ENCODE measurements at places on chromosomes 13 and 19. TPM values are rescaled to one million over a fixed set of nuclear protein-coding genes. Genes with fewer than 3 reads are reported as not detected.
A peak's percentile ranks its signal among the peaks of the same experiment; 100 is the strongest.

GRCh38 chr13:79246578-79246949 lies 159.5 kb downstream of the RBM26 start:
- DNase-seq, result no peak

- DNase-seq, result no peak
Observed at GRCh38 chr19:47001584-47001983, 18.1 kb upstream of the NPAS1 start.

DNA sequence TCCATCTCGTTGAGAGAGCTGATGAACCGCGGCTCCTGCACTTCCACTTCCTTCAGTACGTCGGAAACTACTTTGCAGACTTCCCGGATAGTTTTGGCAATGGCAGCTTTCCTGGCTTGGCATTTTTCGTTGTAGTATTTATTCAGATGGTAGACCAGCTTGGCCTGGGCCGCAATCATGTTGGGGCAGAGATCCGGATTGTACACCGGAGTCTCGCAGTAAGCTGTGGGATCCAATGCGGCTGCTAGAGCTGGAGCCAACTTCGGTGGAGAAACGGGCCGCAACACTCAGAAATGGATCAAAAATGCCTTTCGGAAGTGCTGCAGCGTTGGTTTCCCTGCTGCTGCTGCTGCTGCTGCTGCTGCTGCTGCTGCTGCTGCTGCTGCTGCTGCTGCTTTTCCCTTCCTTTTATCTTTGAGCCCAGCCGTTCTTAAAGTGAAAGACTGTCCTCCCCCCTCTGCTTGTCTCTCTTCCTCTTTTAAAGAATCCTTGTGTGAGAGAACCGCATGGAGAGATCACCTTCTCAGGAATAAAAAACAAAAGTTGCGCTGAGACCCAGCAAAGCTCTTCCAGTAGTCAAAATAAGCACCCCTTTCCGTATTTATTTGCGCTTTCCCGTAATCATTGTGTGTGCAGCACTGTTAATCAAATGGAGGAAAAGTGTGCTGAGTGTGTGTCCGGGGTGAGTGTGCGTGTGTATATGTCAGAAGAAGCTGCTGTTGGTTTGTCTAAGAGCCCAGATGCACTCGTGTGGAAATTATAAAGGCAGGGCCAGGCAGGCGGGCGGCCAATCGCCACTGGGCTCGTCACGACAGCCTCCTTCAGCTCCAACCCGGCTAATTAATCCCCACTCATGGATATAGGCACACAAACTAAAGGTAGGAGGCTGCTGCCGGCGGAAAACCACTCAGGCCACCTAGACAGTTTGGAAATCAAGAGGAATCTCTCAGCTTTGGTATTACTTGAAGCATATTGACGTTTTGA lies at the start of gene MAB21L1:
TSS of gene MAB21L1 (minus strand) at position 730 of the 984 bp plus-strand sequence. CDS start at position 179, 551 bp downstream.
- no peak for DNase-seq

- DNase-seq, result no peak
Observed at GRCh38 chr13:79589603-79590393, 108.8 kb downstream of the NDFIP2 start.

DNA sequence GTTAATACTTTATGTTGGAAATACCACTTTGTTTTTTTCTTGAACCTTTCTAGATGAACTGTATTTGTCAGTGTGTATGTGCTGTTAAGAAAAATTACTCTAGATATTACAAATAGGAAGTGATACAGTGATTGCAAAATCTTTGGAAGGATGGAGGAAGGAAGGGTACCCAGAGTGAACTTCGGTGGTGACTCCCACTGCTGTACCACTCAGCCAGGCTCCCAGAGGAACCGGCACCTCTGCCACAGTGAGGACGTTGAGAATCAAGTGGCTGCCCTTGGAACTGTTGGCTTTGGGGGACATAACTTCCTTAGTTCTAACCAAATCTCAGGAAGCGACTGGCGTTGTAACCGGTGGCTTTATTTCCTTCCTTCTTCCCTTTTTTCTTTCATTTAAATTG lies 184.7 kb downstream of the PCCA start:
- no peak for DNase-seq

DNA sequence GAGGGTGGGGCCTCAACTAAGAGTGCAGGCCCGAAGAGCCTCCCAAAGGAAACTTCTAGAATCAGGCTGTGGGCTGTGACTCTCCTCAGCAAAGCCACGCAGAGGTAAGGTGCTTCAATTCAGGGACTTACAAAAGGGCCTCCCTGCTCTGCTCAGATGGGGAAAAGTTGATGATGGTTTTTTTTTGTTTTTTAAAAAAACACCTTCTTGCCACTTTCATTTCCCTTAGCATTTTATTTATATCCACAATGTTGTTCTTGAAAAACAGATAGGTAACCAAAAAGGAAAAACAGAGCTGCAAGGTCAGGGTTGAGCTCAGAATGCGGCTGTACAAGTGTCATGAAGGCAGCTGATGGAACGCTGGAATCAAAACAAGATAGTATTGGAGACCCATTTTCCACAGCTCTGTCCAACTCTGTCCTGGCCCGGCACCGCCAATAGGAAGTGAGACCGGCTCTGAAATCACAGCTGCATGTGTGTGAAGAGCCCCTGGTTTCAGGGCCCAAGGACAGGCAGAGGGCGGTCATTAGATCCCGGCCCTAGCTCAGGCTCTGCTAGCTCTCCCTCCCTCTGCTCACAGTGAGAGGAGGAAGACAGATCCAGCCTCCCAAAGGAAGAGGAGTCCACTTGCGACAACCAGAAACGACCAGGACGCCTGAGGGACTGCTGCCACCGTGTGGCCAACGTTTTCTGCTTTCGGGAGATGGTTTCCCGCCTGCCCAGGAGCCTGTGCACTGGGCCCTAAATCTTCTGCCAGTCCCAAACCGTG lies 58.3 kb downstream of the KLF2 start:
- DNase-seq, result peak; percentile 73

DNA sequence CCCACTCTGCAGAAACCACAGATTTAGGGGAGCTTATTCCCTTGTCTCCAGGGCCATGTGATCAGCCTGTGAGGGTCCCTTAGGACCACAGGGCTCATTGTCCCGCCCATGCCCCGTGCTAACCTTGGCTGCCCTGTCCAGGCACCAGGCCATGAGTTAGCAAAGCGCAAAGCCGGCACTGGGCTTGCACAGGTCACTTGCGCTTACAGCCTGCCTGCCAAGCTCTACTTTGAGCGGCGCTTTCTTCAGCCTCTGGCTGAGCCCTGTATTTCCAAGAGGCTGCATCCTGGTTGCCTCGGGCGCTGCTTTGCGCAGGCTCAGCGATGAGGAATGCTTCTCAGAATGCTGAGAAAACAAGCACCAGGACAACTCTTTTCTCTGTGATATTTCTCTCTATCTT lies 188.0 kb downstream of the TDRD3 start:
- DNase-seq, result no peak

DNA sequence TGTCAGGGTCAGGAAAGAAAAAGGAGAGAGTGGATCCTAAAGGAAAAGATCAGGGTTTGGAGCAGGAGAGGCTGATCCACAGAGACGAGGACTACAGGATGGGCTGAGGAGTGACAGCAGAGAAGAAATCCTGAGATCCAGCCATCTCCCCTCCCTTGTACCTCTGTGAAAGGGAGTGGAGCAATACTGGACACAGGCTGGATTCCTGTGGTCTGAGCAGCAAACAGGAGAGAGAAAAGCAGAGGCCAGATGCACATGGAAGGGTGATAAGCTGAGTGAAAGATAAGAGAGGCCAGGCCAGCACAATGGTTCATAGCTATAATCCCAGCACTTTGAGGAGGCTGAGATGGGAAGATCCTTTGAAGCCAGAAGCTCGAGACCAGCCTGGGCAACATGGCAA lies 472.1 kb upstream of the TSHZ3 start:
- no peak for DNase-seq

GRCh38 chr19:13146763-13147563 lies 3.2 kb downstream of the STX10 start:
- no peak for DNase-seq

DNA sequence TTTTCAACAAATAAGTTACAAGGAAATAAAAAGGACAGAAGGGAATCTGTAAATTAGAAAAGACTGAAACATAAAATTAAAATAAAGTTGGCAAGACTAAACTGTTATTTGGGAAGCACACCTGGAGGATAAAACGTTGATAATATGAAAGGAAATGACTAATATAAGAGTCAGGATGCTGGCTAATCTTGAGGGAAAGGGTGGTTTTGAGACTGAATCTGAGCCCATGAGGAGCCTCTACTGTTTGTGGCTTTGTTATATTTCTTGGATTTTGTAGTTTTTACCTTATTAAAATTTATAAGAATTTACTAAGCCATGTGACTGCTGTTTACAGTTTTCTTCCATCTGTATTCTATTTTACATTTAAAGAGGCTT lies 718.0 kb upstream of the SPRY2 start:
- DNase-seq, result no peak

DNA sequence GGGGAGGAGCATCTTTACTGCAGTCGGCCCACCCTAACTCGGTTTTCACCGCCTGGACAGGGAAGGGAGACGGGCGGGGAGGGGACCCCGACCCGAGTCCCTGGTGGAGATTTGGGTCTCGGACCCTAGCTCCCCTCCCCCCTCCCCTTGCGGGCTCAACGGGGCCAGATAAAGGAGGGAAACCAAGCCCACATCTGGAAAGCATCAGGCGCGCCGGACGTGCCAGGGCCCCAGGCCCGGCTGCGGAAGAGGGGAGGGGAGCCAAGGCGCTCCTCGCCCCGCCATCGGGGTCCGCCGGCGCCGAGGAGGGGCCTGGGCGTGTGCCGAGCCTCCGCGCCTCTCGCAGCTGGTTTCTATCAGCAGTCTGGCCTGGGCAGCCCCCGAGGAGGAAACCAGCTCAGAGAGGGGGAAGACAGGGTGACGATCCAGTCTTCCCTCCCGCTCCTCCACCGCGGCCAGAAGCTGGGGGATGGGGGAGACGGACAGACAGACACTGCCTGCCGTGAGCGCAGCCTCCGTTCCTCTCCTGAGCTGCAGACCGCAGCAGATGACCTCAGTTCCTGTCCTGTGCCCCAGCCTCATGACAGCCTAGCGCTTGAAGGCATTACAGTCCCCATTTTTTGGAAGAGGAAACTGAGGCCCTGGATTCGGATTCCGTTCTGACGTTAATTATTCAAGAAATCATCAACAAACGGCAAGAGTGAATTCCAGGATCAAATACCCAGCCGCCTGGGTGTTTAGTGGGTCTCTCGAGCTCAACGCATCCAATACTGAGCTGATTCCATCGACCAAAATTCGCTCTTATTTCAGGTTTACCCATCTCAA lies 3.6 kb upstream of the GNG8 start:
- DNase-seq, result no peak

ZNF729 gene
- polyA plus RNA-seq, result not detected

LRRC63 gene
- not detected for polyA plus RNA-seq

ZNF30 gene
- polyA plus RNA-seq, result 2.1 TPM

ZNF582 gene
- polyA plus RNA-seq, result 3.9 TPM

ITGBL1 gene
- polyA plus RNA-seq, result 17.1 TPM

ZNF837 gene
- polyA plus RNA-seq, result 0.33 TPM

ICAM4 gene
- polyA plus RNA-seq, result 3.3 TPM
